ENCODE measurements at places on chromosomes 2 and 18.

- DNase-seq = peak; percentile 88
Observed at GRCh38 chr18:50158866-50159653, 35.9 kb downstream of the MYO5B start.

DNA sequence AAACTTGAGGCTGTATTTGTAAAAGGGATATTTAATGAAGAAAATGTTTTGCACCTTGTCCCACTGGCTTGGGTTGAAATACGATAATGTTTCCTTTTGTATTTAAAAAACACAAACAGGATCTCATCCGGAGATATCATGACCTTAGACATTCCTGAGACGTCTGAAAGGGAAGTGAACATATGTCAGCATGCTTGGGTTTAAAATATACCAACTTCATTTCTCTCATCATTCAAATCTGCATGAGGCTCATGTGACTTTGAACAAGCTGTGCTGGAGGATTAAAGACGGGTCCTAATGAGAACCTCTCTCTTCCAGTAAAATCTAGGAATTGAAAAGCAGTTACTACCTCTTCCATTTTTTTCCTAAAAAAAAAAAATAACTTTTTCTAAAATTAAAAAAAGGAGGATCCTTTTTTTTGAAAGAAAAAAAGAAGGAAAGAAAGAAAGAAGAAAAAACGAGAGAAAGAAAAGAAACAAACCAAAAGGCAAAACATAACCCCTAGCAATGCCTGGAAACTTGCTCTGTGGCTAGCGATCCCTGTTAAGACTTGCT, 106.8 kb upstream of the ZFP36L2 start:
- DNase-seq = no peak

DNA sequence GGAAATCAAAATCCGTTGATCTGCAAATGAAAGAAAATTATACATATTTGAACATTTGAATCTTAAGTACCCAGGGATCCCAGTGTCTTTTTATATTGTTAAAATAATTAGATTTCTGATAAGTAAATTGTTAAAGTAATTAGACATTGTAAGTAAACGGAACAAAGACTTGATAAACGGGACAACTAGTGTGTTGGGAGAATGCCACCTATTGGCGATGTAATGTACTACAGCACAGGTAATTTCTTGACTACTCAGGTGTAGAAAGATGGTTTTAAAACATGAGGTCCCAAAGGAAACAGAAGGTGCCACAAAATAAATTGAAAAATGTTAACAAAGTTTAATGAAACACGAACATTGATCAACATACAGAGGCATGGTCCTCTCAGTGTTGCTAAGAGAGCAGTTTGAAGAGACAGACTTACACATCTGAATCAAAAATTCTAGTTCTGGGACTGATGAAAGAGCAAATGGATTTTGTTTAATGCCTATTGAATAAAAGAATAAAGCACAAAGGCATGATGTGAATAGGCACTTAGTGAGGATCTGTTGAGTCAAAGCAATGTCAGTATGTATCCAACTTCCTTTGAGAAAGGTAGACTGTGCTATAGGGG, 103.4 kb upstream of the RASGRP3 start:
- peak; percentile 83 for DNase-seq

GRCh38 chr2:34831096-34831495, 1232.0 kb upstream of the FAM98A start:
- no peak for DNase-seq

- DNase-seq = no peak
Observed at GRCh38 chr18:22974707-22975106, 41.6 kb downstream of the RBBP8 start.

Data from HT-29 (cell line).